T-cell (primary cell): ENCODE measurements at places on chromosomes 7 and 10.

DNA sequence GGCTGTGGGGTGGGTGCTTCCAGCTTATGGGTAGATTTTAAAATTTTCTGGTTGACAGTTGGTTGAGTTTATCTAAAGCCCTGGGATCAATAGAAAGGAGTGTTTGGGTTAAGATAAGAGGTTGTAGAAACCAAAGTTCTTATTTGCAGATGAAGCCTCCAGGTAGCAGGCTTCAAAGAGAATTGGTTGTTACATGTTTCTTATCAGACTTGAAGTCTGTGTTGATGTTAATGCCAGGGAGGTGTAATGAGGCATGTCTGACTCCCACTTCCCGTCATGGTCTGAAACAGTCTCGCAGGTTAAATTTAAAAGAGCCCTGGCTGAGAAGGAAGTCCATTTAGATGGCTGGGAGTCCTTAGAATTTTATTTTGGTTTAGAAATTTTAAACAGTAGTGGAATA, 165.2 kb upstream of the TMEM72 start:
- DNase-seq, result no peak

- DNase-seq, result no peak
Observed at GRCh38 chr7:99016196-99016595, 127.7 kb downstream of the SMURF1 start.

DNA sequence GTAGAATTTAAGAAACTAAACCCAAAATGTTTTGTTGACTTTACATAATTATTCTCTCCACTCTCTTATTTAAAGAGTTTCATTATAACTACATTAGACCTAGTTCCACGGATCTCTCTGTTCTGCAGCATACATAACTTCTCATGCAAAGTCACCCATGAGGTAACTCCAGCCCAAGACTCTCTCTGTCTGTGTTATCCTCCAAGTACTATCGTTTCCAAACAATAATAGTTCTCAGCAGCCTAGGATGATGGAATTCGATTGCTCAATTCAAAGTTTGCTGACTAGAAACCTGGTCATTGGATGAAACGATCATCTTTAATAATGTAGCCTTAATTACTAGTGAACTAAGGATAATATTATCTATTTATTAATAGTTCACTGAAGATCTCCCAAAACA, 203.1 kb upstream of the PTN start:
- no peak for DNase-seq

DNA sequence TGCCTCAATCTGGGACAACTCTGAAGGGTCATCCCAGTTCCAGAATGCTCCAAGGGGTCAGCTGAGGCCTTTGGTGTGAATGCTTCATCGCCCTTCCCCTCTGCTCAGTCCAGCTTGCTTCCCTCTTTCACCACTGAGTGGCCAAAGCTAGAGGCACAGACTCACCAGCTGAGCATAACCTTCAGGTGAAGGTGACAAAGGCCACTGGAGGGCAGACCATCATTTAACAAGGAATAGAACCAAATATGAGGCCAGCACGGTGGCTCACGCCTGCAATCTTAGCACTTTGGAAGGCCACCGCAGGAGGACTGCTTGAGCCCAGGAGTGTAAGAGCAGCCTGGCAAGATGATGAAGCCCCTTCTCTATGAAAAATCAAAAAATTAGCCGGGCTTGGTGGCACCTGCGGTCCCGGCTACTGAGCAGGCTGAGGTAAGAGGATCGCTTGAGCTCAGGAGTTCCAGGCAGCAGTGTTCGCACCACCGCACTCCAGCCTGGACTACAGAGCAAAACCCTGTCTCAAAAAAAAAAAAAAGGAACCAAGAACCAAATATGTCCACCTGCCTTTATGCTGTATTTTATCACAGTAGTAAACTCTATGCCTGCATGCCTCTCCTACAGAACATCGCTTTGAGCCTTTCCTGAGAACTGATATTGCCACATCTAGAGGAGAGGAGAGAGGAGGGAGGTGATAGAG, 13.4 kb downstream of the PRKAG2 start:
- DNase-seq, result no peak

- DNase-seq, result no peak
Observed at GRCh38 chr10:104099941-104100340, 14.3 kb upstream of the COL17A1 start.

- DNase-seq, result no peak
Observed at GRCh38 chr7:135100856-135101255, 47.0 kb upstream of the TMEM140 start.

GRCh38 chr7:45157653-45158401, at the start of gene RAMP3:
TSS of gene RAMP3 (plus strand) at chr7:45157791. CDS start at chr7:45157829, 38 bp downstream.
- DNase-seq, result no peak

- no peak for DNase-seq
Observed at GRCh38 chr7:98249106-98249505, 2.9 kb downstream of the TECPR1 start.

- DNase-seq, result no peak
Observed at GRCh38 chr7:153476166-153476565, 576.0 kb upstream of the DPP6 start.

GRCh38 chr7:90582164-90582563, 14.0 kb upstream of the CDK14 start:
- no peak for DNase-seq

GRCh38 chr7:135447748-135448147, 62.2 kb downstream of the CNOT4 start:
- no peak for DNase-seq

- DNase-seq, result no peak
Observed at GRCh38 chr7:151888079-151889067, 11.5 kb upstream of the PRKAG2 start.

GRCh38 chr10:82966130-82966529, 1091.1 kb downstream of the NRG3 start:
- no peak for DNase-seq

- DNase-seq, result no peak
Observed at GRCh38 chr7:47000561-47000960, 581.4 kb downstream of the TNS3 start.

GRCh38 chr7:117021986-117022385, 68.7 kb downstream of the ST7 start:
- DNase-seq, result no peak

DNA sequence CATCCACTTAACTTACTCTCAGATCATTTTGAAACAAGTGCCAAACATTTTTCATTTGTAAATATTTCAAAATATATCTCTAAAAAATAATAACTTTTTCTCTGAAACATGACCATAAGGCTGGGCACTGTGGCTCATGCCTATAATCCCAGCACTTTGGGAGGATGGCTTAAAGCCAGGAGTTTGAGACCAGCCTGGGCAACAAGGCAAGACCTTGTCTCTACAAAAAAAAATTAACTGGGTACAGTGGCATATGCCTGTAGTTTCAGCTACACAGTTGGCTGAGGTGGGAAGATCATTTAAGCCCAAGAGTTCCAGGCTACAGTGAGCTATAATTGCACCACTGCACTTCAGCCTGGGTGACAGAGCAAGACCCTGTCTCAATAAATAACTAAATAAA, 36.4 kb downstream of the USP54 start:
- no peak for DNase-seq

DNA sequence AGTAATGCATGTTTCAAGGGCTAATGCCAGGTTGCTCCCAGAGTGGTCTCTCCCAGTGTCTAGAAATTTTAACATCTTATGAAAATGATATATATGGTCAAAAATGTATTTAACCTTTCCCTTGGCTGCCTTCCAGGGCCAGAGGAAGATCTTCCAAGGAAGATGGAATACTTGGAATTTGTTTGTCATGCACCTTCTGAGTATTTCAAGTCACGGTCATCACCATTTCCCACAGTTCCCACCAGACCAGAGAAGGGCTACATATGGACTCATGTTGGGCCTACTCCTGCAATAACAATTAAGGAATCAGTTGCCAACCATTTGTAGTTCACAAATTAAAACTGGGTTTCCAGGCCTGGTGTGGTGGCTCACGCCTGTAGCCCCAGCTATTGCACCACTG, 9.0 kb downstream of the GATAD1 start:
- no peak for DNase-seq

- no peak for DNase-seq
Observed at GRCh38 chr10:108445746-108446145, 1281.2 kb upstream of the SORCS1 start.

GRCh38 chr10:130967161-130967560, 344.4 kb downstream of the TCERG1L start:
- DNase-seq, result no peak

DNA sequence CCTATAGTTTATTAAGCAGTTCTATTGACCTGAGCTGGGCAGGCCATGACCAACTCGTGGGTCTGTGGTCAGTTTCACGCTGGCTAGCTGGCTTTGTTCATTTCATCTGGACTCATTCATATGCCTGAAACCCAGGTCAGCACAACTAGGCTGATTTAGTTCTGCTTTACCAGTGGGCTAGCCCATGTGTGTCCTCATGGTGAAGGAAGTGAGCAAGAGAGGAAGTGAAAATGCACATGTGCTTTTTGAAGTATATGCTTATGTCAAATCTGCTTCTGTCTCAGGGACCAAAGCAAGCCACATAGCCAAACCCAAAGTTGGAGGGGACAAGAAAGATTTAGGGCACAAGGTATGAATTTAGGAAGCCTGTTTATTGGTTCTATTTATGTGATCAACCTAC, 154.5 kb downstream of the RNF133 start:
- DNase-seq, result no peak

DNA sequence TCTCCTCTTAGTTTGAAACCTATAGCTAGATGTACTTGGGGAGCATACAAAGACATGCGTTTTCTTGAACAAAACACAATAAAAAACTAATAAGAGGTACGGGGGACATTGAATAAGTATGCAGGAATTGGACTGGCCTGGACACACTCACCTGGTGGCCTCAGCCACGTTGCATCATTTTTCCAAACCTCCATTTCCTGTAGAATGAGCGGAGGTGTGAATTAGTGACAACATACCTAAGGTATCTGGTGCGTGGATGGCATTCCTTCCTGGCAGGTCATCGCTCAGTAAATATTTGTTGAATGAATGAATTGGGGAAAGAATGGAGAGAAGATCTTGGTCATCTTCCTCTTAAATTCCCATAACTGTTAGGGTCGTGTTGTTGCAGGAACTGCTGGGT, 103.2 kb upstream of the CTBP2 start:
- no peak for DNase-seq

DNA sequence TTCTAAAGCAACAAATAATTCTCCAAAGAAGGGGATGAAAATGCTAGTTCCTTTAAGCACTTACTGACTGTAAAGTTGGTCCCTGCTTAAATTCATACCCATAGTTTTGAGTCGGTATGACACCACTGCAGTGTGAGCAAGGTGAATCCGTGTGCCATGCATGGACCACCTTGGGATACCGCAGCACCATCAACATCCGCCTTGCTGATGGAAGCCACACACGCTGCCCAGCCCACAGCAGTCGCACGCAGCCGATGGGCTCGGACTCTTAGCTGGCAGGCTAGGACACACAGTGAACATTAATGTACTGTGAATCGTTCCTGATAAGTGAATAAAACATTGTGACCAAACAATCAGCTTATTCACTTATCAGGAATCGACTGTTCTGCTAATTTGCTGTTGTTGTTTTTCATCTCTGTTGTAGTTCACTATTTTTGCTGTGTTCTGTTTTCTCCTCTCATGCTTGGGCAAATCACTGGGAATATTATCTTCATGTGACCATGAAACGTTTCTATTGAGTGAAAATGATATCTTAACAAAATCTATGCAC, 275.5 kb downstream of the USP6NL start:
- no peak for DNase-seq

DNA sequence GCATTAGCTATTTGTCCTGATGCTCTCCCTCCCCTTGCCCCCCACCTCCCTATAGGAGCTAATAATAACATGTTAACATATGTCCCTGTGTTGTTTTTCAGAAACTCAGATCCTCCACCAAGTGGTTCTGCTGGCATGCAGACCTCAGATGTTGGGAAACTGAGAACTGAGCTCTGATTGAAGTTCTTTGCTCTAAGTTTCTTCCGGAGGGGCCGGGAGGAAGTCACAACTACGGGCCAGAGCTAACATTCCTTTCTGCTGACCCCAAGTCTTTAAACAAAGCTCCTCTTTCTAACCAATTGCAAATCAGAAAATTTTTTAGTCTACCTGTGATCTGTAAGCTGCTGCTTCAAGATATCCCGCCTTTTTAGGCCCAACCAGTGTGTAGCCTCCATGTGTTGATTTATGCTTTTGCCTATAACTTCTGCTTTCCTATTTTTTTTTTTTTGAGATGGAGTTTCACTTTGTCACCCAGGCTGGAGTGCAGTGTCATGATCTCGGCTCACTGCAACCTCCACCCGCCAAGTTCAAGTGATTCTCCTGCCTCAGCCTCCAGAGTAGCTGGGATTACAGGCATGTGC, 66.6 kb downstream of the LYZL1 start:
- no peak for DNase-seq

DNA sequence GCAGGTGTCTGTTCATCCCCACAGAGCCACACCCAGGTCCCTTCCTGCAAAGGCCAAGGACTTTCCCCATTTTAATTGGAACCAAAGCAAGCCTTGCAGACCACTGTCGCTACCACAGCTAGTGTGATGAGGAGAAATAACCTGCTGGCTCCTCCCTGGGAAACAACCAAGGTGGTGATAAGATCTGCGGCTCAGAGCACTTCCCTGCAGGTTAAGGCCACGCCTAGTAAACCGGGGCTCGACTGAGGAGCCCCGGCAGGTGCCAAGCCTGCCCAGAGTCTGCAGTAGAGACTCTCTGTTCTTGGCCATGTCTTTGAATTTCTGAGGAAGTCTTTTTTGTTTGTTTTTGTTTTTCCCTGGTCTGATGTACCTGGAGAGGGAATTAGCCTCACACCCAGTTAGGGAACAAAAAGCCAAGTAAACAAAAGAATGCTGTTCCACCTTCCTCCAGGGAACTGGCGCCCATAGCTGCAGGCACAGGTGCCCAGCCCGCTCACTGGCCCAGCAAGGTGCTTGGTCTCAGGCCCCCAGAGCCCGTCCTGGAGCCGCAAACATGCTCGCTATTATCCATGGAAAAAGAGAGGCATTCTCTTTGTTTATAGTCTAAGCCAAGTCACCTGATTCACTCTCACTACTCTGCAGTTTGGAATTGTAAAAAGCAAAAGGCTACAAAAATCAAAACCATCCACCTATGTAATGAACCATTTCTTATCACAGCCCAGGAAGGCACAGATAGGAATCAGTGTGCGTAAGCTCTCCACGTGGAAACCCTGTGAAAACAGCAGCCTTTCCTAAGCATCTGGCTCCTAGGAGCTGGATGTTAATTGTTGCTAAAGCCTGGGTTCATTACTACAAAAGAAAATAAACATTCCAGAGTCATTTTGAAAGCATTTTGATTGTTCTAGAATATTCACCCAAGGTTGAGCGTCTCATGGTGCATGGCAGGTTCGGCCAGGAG, 2.7 kb downstream of the GPR146 start:
- DNase-seq, result peak; percentile 56

DNA sequence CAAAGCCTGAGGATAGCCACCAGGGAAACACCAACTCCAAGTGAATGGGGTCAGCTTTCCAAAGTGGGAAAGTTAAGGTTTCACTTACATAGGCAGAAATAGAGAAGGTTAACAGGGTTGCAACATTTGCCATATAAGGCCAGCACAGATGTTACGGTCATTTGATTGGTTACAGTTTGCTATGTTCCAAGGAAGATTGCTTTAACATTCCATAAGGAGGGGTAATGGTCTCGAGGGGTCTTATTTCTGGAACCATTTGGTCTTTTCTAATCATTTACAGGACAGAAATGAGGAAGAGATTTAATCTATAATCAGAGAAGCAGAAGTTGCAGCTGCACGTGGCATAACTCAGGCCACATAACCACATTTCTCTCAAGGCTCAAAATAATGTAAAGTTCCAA, 679.4 kb upstream of the C7orf33 start:
- DNase-seq, result no peak
